ENCODE measurements at places on chromosomes 13 and 19.

GRCh38 chr13:48165727-48166126 lies 67.3 kb upstream of the ITM2B start:
- no peak for DNase-seq

- DNase-seq = no peak
Measured at GRCh38 chr19:1189419-1189818, 15.4 kb upstream of the SBNO2 start.

GRCh38 chr19:55225415-55225958 lies 3.1 kb downstream of the TMEM86B start:
- DNase-seq = no peak

- peak; percentile 97 for DNase-seq
Measured at GRCh38 chr13:80168089-80168850, 172.7 kb downstream of the SPRY2 start.

- DNase-seq = no peak
Measured at GRCh38 chr19:3034406-3034655, 5.3 kb upstream of the TLE2 start.

All from inflammatory macrophage treated with lipopolysaccharide for 4 hours (primary cell).